ENCODE measurements at places on chromosomes 12 and 14.

GRCh38 chr12:116534311-116535121 lies 24.7 kb upstream of the MAP1LC3B2 start:
- DNase-seq: no peak

DNA sequence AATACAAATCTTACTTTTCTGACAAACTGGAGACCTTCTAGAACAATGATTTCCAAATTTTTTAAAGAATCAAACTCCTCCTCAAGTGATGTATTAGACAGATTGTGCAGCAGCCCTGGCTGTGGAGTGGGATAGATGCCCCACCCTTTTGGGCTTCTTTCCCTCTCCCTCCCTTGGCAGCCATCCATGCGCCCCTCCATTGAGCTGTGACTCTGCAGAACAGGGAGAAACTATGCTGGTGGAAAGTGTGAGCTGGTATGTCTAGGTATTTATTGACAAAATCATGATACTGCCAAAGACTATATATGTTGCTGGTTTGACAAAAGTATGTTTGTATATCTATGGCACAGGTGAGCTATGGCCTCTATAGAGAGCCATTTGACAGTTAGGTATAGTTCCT lies 138.5 kb downstream of the KTN1 start:
- DNase-seq: no peak

DNA sequence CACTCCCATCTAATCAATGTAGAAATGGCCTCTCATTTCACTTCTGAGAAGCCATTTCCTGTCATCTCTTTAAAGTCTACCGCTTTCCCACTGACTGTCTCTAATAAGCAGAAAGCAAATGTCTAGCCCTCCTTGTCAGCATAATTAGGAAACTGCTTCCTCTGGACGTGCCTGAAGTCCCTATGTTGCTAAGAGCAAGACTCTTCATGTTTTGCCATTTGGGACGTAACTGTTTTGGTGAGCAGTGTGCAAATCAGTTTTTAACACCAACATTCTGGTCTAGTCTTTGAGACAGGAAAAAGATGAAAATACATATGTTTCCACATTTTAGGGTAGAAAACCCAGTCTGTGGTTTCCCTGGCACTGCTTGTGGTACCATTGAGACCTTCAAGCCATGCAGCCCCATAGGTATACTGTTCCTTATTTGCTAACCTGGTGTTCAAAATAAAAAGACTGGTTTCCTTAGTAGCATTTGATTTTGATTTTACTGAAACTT lies 22.2 kb downstream of the IFNG start:
- DNase-seq: no peak

DNA sequence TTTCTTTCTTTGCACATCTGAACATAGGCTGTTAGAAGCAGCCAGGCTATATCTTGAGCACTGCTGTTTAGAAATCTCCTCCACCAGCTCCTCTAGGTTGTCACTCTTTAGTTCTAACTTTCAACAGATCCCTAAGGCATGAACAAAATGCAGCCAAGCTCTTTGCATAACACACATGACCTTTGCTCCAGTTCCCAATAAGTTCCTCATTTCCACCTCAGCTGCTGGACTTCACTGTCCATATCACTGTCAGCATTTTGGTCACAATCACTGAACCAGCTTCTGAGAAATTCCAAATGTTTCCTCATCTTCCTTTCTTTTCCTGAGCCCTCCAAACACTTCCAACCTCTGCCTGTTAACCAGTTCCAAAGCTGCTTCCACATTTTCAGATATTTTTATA lies 27.6 kb upstream of the C14orf132 start:
- no peak for DNase-seq

DNA sequence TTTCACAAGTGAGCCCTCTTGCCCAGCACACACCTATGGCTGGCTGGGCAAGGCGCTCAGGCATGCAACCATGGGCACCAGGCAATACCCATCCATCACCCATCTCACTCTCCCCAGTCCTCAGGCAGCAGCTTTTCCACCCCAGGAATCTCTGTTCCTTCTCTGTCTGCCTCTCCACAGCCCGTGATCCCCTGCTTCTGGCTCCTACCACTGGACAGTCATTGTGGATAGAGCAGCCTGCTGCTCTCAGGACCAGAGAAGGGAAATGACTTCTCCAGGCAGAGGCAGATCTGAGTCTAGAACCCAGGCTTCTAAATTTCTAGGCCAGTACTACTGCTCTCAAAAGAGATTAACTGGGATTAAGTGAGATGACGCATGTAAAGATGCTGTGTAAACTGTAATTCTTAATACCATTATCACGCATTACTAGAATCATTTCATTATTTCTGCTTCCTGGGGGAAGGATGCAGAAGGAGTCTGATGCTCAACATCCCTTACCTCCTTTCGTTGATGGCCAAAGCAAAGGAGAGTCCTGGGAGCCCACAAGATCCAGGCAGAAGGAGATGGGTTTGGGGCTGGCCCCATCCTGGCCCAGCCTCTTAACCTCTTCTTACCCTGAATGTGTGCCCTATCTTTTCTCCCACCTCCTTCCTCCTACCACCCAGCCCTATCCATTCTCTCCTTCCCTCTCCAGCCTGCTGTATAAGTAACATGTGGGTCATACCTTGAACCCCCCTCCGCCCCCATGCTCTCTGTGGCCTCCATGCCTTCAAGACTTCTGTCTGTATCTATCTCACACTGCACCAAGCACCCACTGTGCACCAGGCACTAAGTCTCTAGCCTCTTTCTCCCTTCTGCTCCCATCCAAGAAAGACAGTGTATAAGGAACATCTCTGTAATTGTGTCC lies 4.8 kb upstream of the AQP5 start:
- no peak for DNase-seq

DNA sequence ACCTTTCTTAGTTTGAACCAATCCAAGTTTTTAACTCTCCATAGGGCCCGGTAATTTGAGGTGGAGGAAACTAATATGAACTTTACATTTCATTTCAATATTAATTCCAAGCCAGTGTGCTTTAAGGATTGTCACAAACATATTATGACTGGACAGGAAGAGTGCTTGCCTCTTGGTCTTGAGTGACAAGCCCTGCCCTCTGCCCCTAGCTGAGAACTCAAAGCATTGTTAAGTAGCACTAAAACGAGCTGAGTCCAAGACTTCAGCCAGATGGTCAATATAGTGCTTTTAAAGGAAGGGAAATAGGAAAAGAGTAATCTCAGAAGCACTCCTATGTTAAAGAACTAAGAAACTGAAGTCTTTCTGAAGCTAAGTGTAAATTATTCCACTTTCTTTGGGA lies 17.1 kb downstream of the TRMT5 start:
- no peak for DNase-seq

DNA sequence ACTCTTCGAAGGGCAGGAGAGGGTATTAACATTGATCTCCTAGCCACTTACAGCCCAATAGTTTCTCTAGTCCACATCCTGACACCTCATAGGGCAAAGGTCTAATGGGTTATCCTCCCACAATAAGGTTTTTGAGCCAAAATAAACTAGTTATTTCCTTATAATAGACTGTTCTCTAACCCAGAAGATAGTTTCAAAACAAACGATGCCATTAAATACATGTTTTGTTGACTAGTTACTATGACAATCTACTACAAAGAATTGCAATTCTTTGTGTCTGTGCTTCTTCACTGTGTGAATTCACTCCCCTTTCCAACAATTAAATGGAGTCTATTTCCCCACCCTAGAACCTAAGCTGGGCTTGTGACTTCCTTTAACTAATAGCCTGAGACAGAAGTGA lies 6.4 kb upstream of the ACTR10 start:
- DNase-seq: no peak

DNA sequence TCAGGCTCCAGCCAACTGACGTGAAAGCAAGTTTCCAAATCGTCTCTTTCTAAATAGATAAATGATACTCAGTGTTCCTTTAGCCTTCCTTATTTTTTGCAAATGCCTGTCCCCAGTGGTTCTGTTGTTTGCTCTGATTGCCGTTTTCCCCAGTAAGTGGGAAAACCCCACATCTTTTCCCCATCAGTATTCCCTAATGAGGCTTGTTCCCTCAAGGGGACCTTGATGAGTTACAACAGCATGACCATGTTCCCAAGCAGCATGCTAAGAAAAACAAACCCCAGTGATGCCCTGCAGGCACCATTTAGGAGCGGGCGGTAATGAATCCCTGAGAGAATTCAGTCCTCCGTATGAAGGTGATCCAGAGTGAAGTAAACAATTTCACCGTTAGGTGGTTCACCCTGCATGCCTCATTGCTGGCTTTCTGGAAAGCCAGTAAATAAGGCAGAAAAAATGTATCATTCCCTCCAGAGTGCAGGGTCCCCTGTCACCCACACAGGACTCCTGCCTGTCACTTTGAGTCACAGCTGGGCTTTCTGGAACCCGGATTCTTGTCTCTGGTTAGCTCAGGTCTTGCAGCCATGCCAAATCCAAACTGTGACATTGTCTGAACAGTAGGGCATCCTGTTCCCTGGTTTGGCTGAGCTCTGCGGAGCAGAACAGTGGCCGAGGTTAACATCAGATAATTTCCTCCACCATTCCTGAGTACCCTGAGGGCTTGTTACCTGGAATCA lies 222.6 kb downstream of the RGS6 start:
- DNase-seq: no peak

- no peak for DNase-seq
Measured at GRCh38 chr12:124172636-124173035, 122.3 kb upstream of the RFLNA start.

DNA sequence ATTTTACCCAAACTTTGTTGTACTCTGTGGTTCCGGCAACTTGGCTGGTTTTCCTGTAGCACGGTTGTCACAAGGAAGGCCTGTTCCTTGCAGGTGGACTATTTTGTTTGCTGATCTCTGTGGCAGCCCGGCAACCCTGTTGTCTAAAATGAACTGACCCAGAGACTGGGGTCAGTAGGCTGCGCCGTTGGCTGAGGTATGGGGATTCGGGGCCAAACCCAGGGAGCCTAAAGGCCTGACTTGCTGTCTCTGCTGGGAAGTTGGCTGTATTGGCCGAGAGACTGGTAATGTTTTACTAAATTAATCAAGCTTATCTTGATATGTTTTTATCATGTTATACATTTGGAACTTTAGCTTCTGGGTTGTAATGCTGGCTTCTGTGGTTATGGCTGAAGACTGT lies 13.8 kb downstream of the SMIM41 start:
- no peak for DNase-seq

- DNase-seq: no peak
Measured at GRCh38 chr14:21241218-21241819, 27.9 kb downstream of the HNRNPC start.

- DNase-seq: no peak
Measured at GRCh38 chr14:20198991-20199390, 8.3 kb downstream of the OR11G2 start.

DNA sequence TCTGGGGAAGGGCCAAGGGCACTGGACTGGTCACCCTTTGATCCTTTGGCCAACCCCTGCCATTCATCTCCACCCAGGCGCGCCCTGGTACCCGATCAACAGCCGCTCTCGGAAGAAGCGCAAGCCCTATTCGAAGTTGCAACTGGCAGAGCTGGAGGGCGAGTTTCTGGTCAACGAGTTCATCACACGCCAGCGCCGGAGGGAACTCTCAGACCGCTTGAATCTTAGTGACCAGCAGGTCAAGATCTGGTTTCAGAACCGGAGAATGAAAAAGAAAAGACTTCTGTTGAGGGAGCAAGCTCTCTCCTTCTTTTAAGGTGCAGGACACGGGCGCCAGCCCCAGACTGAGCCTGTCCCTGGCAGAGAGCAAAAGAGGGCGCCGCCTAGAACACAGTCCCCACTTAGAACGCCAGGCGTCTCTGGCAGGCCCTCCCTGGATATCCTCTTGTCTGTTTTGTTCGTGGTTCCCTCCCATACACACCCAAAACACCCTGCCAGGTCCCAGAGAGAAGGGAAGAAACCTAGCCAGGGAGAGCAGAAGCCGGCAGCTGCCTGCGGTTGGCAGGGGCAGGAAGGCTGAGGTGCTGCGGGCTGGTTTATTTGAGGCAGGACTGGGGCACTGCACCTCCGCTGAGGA lies 1.7 kb downstream of the HOXC12 start:
- no peak for DNase-seq

- DNase-seq: no peak
Measured at GRCh38 chr14:95713596-95714371, at the start of gene TCL1A. TCL1A (minus strand) TSS chr14:95714125; CDS start chr14:95714066, 59 bp downstream.

- no peak for DNase-seq
Measured at GRCh38 chr14:105090493-105091053, 25.3 kb upstream of the GPR132 start.

GRCh38 chr12:30329281-30329680 lies 366.4 kb downstream of the IPO8 start:
- no peak for DNase-seq
